NCI-H226 (cell line): ENCODE measurements at places on chromosomes 16 and 17.

DNA sequence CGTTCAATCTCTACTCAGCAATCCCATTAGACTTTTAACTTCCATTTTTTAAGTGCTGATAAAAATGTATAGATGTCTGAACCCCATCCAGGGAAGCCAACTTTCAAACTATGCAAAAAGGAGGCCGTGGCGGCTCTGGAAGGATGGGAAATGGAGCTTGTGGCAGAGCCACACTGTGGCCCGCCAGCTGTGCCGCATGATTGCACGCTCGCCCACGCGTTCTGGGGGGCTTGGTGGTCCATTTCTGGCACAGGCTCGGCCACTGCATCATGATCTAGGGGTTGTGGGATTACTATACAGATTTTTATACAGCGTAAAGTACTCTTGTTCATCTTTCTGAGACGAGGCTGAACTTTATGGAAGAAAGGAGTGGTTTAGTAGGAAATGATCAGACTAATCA, 57.6 kb downstream of the FOXL1 start:
- DNase-seq, result no peak

DNA sequence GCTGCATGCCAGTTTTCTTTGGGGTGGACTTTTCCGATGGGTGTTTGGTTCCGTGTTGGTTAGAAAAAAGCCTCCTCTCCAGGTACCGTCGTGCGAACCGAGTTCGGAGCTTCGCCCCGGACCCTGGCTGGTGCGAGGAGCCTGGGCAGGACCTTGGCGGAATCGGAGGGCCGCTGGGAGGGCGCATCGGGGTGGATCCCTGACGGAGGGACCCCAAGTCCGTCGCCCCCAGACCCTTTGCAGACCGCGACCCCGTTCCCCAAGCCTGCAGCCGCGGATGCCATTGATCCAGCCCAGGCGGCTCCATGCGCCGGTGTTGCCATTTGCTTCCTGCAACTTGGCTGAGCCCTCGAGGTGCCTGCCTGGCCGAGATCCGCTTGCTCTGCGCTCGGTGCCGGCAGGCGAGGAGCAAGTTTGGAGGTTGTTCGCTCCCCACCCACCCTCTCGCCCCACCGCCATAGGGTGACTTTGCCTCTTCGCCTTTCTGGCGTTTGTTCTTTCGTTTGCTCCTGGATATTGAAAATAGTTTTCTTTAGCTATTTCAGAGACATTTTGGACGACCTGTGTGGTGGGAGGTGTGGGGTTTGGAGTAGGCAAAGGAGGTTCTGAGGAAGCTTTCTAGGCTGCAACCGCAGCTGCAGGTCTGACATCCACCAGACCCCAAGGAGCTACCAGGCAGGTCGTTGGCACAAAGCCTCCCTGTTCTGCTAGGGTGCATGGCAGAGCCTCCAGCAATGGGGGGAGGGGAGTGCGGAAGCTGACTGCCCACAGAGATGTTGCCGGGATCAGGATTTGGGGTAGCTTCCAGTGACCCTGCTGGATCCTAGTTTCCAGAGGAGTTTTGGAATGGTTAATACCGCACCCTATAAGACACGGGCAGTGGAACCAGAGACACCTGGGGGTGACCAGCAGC, 58.2 kb downstream of the RAP1GAP2 start:
- DNase-seq, result no peak

GRCh38 chr17:19268611-19269010, 31.4 kb downstream of the EPN2 start:
- no peak for DNase-seq

DNA sequence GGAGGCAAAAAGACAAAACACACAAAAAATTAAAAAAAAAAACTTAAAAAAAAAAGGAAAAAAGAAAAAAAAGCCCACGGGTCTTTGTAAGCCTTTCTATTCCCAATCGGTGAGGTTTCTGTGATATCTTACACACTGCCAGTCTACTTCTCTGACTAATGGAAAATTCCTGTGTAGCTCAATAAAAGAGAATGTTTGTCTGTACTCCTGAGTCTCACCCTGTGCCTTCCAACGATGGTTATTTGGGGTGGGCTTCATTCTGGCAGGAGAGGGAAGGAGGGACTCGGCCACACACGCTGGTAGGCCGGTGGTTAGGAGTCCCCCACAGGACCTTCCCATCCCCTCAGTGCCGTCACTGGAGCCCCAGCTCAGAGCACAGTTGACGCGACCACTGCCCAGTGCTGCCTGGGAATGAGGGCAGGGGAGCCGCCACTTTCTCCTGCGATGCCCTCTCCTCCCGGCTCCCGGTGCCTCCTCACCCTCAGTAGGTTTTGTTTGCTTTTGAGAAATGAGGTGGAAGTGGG, 68.0 kb downstream of the AMFR start:
- DNase-seq, result no peak

- no peak for DNase-seq
Measured at GRCh38 chr16:24125214-24125613, 130.9 kb upstream of the CACNG3 start.

DNA sequence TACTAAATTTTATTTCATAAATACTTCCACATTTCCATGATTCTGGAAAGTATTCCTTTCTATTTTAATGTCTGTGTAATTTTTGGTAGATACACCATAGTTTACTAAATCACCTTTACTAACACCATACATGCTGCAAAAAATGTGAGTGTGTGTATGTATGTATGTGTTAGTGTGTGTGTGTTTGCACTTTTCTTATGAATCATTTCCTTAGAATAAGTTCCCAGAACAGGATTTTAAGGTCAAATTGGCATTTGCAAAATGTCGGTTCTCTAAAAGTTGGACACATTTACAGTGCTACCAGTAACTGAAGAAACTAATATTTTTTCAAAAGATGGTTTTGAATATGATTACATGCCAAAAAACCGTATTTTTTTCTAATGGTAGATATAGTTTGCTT, 137.1 kb downstream of the CYB561 start:
- no peak for DNase-seq

- DNase-seq, result no peak
Measured at GRCh38 chr17:7027335-7027734, 4.5 kb downstream of the BCL6B start.

- DNase-seq, result no peak
Measured at GRCh38 chr17:2087597-2088211, 32.8 kb downstream of the HIC1 start.

DNA sequence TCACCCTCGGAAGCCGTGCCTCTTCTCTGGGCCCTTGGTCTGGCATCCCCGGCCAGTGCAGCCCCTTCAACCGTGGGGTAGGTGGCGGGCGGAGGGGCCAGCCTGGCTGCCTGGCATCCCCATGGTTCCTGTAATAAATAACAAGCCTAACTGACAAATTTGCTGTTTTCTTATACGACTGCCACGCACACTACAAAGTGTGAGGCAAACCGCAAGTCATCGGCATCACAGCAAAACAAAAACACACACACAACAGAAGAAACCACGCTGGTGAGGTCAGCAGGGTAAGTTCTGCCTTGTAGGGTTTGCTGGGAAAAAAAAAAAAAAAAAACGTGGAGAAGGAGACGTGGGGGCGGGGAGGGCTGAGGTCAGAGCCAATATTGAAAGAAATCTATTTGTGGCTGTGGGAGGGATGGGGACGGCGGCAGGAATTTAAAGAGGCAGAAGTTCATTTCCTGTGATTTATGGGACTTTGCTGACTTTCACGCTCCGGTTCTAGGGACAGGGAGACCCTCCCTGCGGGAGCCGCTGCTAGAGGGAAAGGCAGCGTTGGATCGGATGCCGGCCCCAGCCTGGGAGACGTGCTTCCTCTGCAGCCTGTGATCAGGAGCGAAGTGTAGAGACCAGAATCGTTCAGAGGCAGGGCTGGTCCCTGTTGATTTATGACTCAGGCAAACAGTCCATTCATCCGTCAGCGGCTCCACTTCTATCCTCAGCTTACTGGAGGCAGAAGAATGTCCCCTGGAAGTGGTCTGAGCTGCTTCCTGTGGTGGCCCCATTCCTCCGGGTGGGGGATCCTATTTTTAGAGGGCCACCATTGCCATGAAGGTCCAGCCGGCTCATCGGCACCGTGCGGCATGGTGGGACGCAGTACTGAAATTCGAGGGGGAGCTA, 162.8 kb downstream of the FOXL1 start:
- DNase-seq, result no peak
